ENCODE measurements at places on chromosomes 4 and X. TPM values are rescaled to one million over a fixed set of nuclear protein-coding genes. Genes with fewer than 3 reads are reported as not detected.

The DGKQ gene
- total RNA-seq = 50.5 TPM

The JCHAIN gene
- not detected for total RNA-seq

The CASP3 gene
- 7.9 TPM for total RNA-seq

The FGF13 gene
- not detected for total RNA-seq

The SLC4A4 gene
- 1.4 TPM for total RNA-seq

The SOWAHD gene
- not detected for total RNA-seq

The ASB11 gene
- total RNA-seq = not detected

- peak; percentile 5 for DNase-seq
Observed at GRCh38 chrX:153609917-153610835, 11.2 kb upstream of the CCNQ start.

- no peak for DNase-seq
Observed at GRCh38 chr4:130424211-130424610, 1328.3 kb downstream of the C4orf33 start.

GRCh38 chrX:119512146-119512800 is 44.0 kb downstream of the SLC25A5 start:
- DNase-seq = peak; percentile 92

DNA sequence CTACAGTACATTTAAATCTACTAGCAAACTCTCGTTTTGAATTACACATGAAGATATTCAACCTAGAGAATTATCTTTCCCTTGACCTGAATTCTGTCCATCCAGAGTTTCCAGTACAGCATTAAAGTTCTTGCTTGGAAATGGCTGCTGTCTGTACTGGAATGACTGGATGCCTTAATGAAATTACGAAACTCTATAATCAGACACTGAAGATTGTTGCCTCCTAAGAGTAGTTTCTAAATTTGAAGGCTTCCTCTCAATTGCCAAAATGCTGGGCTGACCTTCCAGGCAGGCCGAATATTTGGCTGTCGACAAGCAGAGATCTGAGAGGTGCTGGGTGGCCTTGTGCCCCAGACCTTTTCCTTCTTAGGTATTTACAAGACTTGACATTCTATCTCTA is 215.1 kb upstream of the GPC4 start:
- DNase-seq = no peak

DNA sequence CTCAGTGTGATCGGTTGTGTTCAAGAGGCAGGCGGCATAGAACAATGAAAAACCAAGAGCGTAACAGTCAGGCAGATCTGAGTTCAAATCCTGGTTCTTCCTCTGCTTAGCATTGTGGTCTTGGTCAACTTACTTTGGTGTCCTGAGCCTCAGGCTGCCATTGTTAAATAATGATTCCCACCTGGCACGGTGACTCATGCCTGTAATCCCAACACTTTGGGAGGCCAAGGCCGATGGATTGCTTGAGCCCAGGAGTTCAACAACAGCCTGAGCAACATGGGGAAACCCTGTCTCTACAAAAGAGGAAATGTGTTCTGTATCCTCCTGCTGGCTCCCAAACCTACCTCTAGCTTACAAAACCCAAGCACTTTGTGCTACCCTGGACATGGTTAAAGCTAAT is 129.0 kb upstream of the STX18 start:
- DNase-seq = no peak

DNA sequence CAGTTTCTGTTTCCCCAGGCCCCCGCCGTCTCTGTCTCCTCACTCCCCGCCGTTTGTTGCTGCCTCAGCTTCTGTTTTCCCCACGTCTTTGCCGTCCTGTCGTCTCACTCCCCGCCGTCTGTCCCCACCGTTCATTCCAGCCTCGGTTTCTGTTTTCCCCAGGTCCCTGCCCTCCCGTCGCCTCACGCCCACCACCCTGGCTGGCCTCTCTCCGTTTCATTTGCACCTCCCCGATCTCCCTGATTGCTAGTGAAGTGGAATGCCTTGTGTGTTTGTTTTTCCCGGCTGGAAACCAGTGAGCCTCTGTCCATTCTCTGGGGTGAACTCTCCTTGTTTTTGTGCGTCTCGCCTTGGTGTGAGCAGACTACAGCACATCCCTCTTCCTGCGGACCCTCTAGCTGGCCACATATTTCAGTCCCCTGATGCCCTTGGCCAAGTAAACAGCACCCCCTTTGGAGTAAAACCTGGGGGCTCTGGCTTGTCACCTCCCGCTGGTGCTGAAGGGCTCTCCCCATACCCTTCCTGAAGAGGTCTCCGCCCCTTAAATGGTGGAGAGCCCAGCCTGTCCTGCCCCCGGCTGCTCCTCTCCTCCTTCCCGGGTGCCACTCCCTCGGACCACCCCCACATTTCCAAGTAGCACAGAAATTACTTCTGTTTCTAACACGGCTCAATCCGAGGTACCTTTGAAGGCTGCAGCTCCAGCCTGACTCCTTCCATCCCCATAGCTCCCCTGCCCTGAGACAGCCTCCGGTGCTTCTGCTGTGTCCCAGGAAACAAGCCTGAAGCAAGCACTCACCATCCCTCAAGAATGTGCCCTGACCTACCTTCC is 13.2 kb downstream of the TMEM175 start:
- DNase-seq = no peak

GRCh38 chr4:26819026-26819425 is 41.6 kb upstream of the STIM2 start:
- DNase-seq = no peak

DNA sequence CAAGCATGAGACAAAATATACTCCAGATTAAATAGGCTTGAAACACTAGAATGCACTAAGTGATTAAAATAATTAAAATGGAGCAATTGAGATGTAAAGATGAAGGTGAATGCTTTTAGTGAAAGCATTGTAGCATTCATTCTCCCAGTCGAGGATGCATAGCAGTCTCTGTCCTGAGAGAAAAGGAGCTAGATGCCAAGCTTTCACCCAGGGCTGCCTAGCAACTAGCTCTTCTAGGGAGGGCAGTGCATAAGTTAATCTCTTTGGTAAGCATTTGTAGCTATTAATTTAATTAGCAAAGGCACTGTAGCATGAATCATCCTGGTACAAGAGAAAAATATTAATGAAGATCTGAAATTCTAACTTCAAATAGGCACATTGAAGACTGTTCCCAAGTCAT is 1014.8 kb downstream of the C4orf33 start:
- no peak for DNase-seq

- DNase-seq = no peak
Observed at GRCh38 chr4:168264903-168265302, 53.6 kb downstream of the DDX60 start.

Measured in HT-29 (cell line).